ENCODE measurements at places on chromosomes 13 and 19. TPM values are rescaled to one million over a fixed set of nuclear protein-coding genes. Genes with fewer than 3 reads are reported as not detected.

The GJB2 gene
- total RNA-seq, result 18.1 TPM

The KLK2 gene
- not detected for total RNA-seq

The KIR3DL2 gene
- total RNA-seq, result not detected

GRCh38 chr13:22599156-22599555 lies 581.6 kb upstream of the SGCG start:
- no peak for DNase-seq

- no peak for DNase-seq
Observed at GRCh38 chr19:48392860-48393558, 459 bp upstream of the GRIN2D start.

DNA sequence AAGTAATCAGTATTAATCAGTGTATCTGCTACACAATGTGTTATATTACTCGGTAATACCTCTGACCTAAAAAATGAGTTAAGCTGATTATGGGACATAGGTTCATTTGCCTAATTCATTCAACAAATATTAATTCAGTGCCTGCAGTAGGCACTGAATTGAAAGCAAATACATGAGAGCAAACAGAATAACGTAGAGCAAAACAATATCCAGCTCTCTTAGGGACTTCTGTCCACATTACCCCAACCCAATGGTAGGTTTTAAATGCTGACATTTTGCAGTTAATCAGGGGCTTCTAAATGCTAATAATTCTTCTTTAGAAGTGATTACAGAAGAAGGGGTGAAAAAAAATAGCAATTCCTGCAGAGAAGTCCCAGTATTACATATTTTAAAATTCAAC lies 4.9 kb downstream of the RCBTB2 start:
- DNase-seq, result no peak

The ZSCAN5B gene
- not detected for total RNA-seq

- DNase-seq, result peak; percentile 66
Observed at GRCh38 chr19:1170938-1171754, 2.9 kb downstream of the SBNO2 start.

DNA sequence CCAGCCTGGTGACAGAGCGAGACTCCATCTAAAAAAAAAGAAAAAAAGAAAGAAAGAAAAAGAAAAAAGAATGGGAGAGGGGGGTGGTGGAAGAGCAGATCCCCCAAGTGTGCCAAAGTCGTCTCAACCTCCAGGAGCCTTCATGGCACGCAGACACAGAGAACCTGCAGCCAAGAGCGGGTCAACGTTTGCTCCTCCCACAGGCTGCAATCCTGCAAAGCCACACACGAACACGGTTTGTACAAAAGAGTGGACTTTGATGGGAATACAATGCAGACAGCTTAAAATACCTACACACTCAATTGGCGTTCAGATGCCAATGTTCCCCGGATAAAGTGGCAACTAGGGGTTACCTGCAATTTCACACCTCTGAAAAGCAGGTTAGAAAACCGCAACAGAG lies 29.4 kb downstream of the ANKRD10 start:
- DNase-seq, result no peak

The KASH5 gene
- total RNA-seq, result not detected

GRCh38 chr19:1862068-1862423 lies 1.3 kb downstream of the KLF16 start:
- peak; percentile 75 for DNase-seq

DNA sequence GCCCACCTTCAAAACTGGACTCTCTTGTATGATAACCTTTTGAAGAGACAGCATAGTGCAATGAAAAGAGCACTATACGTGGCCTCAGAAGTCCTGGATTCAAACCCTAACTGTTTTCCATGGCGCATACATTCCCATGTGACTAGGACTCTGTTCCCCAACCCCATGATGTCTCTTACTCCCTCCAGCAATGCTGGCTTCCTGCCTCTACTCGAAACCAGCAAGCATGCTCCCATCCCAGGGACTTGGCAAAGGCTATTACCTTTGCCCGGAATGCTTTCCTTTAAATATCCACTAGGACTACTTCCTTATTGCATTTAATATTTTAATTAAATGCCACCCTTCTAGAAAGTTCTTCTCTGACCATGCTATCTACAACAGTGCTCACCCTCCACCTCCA lies 75.1 kb downstream of the CYSLTR2 start:
- DNase-seq, result no peak

The KIR2DL4 gene
- total RNA-seq, result 1.5 TPM

DNA sequence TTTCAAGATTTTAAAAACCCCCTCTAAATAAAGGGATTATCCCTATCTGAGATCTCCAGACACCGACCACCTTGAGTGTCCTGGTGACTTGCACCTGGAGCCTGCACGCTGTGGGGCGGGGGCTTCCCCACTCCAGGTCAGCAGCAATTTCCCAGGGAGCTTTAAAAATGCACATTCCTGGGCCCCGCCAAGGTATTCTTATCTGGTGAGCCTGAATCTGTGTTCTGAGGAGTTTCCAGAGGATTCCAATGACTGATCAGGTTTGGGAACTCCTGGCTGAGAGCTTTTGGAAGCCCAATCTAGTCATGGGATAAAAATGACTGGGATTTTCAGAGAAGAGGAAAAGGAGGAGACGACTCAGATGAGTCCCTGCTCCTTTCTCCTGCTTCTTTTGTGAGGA lies 66.1 kb downstream of the FGF9 start:
- DNase-seq, result no peak

GRCh38 chr19:53600217-53600616 lies 31.6 kb upstream of the DPRX start:
- DNase-seq, result no peak

DNA sequence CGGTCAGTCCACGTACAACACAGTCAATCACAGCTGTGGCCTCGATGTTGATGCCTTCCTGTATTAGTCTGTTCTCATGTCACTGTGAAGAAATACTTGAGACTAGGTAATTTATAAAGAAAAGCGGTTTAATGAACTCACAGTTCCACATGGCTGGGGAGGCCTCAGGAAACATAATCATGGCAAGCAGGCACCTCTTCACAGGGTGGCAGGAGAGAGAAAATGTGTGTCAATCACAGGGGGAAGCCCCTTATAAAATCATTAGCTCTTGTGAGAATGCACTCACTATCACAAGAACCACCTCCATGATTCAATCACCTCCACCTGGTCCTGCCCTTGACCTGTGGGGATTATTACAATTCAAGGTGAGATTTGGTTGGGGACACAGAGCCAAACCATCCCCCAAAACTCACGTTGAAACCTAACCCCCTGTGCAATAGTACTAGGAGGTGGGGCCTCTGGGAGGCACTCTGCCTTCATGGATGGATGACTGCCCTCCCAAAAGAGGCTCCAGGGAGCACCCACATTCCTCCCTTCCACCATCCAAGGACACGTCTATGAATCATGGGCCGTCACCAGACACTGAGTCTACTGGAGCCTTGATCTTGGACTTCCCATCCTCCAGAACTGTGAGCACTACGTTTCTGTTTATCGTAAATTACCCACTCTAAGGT lies 2.3 kb upstream of the PROZ start:
- DNase-seq, result no peak

GRCh38 chr13:83831796-83832195 lies 50.5 kb downstream of the SLITRK1 start:
- no peak for DNase-seq

GRCh38 chr19:34759218-34759917 lies 13.6 kb downstream of the ZNF599 start:
- DNase-seq, result no peak

The CDX2 gene
- 113 TPM for total RNA-seq

The RABAC1 gene
- 150 TPM for total RNA-seq

The RFXAP gene
- total RNA-seq, result 6.3 TPM

GRCh38 chr13:27658546-27658945 lies 36.9 kb downstream of the POLR1D start:
- DNase-seq, result no peak

The ZSCAN4 gene
- 0.16 TPM for total RNA-seq

- no peak for DNase-seq
Observed at GRCh38 chr19:48750771-48751504, 1.5 kb downstream of the FUT1 start.

DNA sequence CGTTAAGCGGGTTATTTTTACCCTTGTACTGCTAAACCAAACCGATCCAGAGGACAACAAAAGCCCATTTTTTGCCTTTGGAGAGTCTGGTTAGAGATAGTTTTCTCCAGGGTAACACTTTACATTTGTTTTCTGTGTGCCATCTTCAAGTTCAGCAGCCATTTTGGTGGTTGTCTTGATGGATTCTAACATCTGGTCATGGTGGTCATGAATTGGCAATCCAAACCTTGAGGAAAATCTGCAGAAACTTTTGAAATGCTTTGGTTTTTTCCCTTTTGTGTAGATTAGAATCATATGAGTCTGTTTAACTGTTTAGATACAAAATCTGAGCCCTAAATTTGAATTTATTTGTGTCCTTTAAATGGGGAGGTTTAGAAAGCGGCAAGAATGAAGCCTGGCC lies 16.6 kb downstream of the HNRNPM start:
- DNase-seq, result no peak
